T-helper 2 cell treated with Interferon-gamma antibody and Interleukin-4, amounts not matched to agents 5 μg/mL and 100 μg/mL, for 36 hours (primary cell): ENCODE measurements at places on chromosomes 12 and 14.
A peak's percentile ranks its signal among the peaks of the same experiment; 100 is the strongest.

- no peak for DNase-seq
Observed at GRCh38 chr12:128771681-128772080, 52.1 kb downstream of the SLC15A4 start.

DNA sequence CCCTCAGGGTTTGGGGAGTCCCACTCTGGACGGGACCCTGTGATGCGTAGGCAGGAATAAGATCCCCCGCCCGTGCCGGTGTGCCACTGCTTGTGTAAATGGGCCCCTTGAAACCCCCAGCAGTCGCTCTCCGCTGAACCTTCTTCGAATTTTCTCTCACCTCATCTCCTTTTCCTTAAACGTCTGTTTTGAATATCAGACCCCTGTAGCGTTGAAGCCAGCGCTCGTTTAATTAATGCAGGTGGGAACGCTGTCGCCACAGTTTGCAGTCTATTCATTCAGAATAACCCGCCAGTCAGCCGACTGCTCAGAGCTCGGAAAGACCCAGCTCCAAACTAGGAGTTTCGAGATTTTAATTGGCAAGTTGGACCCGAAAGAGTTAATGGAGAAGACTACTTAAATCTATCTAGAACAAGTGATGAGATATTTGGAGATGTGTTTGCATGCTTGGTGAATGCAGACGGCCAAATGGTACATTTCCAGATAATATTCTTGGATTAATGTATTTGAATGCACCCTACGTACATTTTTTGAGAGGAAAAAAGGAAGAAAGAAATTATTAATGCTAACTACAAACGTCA is 739 bp upstream of the PPP2R5E start:
- no peak for DNase-seq

DNA sequence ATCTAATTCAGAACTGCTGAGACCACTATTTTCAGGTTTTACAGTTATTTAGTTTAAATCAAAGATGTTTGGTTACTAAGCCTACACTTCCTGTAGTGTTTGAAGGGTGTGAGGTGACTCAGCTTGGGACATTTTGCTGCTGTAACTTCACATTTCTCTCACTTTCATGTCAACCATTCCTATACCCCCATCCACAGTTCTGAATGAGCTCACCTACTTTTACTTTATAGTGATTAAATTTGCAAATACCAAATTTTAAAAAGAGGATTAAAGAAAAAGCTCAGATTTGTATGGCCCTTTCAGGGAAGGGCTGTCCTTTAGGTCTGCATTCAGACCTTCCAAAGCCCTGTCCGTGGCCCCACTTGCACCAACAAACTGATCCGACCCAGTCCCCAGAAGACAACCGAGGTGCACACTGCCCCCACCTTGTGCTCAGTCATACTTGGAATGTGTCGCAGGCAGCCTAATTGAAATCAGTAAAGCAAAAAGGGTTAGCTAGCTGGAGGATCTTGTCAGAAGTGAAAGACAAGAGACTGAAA is 174.4 kb downstream of the MON2 start:
- DNase-seq: peak; percentile 46

- DNase-seq: peak; percentile 14
Observed at GRCh38 chr12:31362759-31363415, 36.9 kb upstream of the SINHCAF start.

DNA sequence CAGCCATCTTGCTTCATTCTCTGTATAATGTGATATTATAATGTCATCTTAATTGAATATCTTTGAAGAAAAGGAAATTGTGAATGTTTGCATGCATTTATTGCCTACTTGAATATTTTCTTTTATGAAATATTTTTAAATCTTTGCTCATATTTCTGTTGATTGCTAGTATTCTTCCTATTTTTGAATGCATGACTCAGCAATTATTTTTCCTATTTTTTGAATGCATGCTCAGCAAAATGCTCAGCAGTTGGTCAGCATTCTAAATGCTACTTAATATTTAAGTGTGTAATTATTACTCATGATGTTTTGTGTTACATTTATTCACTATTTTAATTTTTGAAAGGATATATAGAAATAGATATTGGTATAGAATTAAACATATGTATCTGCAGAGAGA is 378.3 kb downstream of the CCER1 start:
- no peak for DNase-seq

DNA sequence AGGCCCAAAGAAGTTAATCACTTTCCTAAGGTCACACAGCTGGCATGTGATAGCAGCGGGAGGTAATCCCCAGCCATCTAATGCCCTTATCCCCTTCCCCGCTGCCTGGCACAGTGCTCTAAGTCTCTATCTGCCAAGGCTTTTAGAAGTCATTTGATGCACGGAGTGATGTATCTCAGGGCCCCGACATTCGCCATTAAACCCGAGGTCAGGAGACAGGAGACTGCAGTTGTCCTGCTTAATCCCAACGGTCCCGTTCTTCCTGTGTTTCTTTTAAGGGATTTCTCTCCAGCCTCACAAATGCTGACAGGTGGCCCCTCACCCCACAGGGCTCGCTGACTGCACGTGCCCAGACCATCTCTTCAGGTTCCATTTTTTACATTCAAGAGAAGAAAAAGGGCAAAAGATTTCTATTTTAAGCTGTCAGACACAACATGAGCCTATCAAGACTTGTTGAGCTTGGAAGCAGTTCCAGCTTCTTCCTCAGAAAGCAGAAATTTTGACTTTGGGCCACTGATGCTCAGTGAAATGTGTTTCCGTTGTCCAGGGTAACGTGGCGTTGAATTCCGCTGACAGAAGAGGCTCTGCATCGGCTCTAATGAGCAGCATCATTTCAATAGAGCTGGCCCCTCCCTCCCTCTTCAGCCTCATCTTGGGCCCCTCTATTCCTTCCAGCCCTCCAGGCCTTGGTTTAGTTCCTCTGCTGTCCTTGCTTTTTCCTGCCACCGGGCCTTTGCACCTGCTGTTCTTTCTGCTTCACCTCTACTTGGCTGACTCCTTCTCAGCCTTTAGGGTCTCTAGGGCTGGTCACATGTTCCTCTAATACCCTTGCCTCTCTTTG is 171.5 kb downstream of the CHST11 start:
- no peak for DNase-seq

DNA sequence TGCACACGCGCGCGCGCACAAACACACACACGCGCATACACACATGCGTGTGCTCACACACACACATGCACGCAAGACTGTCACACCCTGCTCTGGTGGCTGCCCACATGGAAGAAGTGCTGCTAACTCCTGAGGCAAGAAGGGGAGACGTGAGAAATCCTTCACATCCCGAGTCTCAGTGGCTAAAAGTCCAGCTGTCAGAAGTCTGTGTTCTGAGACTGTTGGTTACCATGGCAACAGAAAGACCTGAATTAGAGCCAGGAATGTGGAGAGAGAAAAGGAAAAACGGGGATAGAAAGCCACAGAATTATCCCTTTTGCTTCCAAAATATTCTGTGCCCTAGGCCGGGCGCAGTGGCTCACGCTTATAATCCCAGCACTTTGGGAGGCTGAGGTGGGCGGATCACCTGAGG is 71.2 kb downstream of the PPFIBP1 start:
- DNase-seq: no peak

DNA sequence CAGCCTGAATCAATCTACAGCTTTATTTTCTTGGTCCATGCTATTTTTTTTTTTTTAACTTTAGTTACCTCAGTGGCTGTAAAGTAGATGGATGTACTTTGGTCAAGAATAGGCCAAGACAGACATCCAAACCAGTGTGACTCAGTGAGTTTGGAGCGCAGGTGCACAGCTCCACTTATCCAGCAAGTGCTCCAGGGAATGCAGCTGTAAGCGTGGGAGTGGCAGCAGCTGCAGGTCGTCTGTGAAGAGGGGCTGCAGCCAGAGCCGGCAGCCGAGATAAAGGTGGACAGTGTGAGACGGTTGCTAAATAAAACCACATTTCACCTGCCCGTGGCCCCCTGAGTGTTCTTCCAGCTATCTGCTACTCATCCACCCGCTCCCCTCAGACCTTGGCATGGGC is 1018.7 kb downstream of the AACS start:
- no peak for DNase-seq

DNA sequence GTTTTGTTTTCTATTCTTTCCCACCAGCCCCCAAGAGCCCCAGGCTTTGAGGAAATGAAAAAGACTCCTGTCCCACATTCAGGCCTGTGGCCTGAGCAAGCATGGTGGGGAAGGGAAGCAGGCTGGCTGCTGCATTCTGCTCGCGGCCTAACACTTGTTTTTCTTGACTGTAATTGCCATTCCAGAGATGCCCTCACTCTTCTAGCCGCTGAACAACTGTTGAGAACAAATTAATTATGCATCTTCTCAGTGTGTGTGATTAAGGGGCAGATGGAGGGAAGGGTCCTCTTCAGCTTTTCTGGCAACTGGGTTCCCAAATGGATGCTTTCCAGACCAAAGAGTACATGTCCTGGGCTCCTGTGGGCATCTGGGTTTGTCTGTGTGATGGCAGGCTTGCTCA is 43.3 kb downstream of the ADCK1 start:
- DNase-seq: no peak

- DNase-seq: no peak
Observed at GRCh38 chr12:67964456-67964855, 24.8 kb upstream of the IFNG-AS1 start.

- no peak for DNase-seq
Observed at GRCh38 chr14:22995889-22996625, 13.7 kb upstream of the AJUBA start.
